ENCODE measurements at places on chromosomes 4 and X. TPM values are rescaled to one million over a fixed set of nuclear protein-coding genes. Genes with fewer than 3 reads are reported as not detected.

GRIA3 gene
- polyA plus RNA-seq, result 2.6 TPM

DGKK gene
- polyA plus RNA-seq, result 13.0 TPM

OTUD6A gene
- not detected for polyA plus RNA-seq

C4orf36 gene
- 1.4 TPM for polyA plus RNA-seq

XAGE1B gene
- polyA plus RNA-seq, result not detected

CXCL9 gene
- polyA plus RNA-seq, result 0.12 TPM

REELD1 gene
- 0.80 TPM for polyA plus RNA-seq

MAGEB4 gene
- polyA plus RNA-seq, result not detected

ACTRT1 gene
- polyA plus RNA-seq, result not detected

CABS1 gene
- polyA plus RNA-seq, result 0.08 TPM

PPP2R2C gene
- polyA plus RNA-seq, result 0.40 TPM

GAGE12H gene
- polyA plus RNA-seq, result not detected

SPIN2A gene
- 4.3 TPM for polyA plus RNA-seq

VEGFC gene
- 17.1 TPM for polyA plus RNA-seq

GRCh38 chrX:13235930-13236329 is 83.9 kb downstream of the ATXN3L start:
- no peak for DNase-seq

- peak; percentile 54 for DNase-seq
Observed at GRCh38 chr4:153143527-153144348, 60.5 kb upstream of the TRIM2 start.

DNA sequence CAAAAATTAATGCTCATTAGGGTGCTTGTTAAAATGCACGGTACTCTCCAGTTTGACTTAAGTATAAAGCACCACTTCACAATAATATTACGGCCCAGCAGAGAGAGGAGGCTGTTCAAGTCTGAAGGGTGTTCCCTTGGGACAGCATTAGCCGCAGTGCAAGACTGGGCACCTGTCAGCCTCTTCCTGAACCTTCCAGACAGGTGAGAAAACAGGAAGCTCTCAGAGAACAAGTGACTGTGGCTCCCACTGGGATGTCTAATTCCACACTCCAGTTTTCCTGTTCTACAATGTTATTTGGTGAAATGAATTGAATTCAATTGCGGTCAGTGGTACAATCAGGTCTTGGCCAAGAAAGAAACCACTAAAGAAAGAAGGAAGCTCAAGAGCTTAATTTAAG is 414.4 kb downstream of the SMARCA1 start:
- no peak for DNase-seq

DNA sequence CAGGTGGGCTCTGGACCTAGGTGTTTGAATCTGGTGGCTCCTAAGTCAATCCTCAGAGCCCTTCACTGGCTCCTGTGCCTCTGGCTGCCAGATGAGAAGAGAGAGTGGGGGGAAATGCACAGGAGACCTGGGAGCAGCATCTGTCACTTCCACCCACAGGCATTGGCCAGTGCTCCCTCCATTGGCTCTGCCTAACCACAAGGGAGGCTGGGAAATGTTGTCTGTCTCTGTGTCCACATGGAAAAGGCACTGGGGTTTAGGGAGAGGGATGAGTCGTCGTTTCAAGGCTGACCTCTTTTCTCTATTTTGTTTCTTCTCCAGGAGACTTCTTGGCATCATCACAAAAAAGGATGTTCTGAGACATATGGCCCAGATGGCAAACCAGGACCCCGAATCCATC is 76.4 kb downstream of the CLCN4 start:
- no peak for DNase-seq

GRCh38 chrX:77450996-77451395 is 3.8 kb downstream of the FGF16 start:
- no peak for DNase-seq

DNA sequence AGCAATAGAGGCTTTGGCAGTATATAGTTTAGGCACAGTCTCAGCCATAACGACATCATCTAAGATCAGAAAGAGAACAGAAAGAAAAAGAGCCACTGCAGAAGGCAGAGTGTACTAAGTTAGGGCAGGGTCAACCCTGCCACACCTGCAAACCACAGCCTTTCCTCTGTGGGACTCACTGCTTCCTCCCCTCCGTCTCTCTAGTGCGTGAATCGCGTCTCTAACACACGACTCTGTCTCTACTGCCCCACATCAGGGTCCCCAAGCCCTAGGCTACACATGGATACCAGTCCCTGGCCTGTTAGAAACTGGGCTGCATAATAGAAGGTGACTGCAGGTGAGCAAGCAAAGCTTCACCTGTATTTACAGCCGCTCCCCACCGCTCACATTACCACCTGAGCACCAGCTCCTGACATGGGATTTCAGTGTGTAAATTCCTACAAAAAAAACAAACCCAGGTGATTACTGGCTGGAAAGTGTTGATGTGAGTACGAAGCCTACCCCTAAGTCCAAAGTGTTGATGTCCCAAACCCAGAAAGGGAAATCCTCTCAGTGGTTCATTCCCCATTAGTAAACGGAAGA is 128.9 kb downstream of the PRKX start:
- no peak for DNase-seq

- DNase-seq, result no peak
Observed at GRCh38 chrX:129682979-129683378, 28.2 kb upstream of the APLN start.

DNA sequence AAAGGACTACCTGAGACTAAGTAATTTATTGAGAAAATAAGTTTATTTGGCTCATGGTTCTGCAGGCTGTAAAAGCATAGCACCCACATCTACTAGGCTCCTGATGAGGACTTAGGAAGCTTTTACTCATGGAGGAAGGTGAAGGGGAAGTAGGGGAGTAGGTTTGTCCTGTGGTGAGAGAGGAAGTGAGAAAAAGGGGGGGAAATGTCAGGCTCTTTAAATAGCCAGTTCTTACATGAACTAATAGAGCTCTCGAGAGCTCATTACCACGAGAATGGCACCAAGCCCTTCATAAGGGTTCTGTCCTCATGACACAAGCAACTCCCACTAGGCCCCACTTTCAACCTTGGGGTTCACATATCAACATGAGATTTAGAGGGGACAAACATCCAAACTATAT is 125.5 kb upstream of the NRK start:
- DNase-seq, result no peak

GRCh38 chrX:107628662-107629539 is 591 bp downstream of the PRPS1 start:
- DNase-seq, result no peak

DNA sequence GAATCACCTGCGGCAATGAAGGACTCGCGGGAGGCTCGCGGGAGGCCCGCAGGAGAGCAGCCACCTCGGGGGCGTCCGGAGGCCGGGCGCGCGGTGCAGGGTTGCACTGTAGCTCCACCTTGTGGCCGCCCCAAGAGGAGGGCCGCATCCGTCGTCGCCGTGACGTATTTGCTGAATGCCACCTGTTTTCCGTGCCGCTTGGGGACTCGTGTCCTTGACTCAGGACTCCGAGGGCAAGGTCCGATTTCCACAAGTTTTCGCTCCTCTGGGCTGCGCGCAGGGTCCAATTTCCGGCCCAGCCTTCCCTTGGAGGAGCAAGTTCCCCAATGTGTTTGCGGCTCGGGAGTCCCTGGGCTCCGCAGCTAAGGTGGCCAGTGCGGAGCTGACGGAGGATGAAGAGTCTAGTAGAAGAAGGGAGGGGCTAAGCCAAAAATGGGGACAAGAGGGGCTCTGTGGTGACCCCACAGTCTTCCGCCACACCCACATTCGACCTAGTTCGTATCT is 10.7 kb upstream of the DLG3 start:
- DNase-seq, result no peak

GRCh38 chr4:112775801-112776200 is 138.9 kb downstream of the LARP7 start:
- no peak for DNase-seq

DNA sequence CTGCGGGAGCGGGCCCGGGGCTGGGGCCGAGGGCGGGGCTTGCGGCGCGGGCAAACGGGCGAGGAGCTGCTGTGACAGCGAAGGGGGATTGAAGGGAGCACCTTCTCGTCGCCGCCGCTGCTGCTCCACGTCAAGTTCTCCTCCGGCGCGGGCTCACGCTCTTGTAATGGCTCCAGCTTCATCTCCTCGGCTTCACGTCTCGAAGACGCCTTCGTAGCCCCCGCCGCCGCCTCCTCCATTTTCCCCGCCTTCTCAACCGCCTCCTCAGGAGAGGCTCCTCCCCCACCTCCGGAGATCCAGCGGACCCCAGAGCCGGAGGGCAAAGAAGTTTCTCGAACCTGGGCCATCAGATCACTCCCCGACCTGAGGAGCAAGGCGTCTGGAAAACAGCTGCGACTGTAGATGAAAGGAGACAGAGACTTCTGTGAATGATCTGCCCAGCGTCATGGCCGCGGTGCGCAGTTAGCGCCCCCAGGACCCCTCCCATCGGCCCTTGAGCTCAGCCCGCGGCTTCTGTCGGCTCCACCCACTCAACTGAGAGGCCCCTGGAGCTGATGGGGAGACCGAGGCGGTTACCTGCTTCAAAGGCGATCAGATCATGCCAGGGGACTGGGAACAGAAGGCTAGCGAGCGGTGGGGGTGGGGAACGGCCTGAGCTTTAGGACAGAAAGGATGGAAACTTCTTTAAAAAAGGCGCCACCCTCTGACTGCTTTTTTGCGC is 895 bp downstream of the USP51 start:
- peak; percentile 55 for DNase-seq

GRCh38 chrX:101483705-101484104 is 1.6 kb upstream of the ARMCX4 start:
- peak; percentile 15 for DNase-seq

DNA sequence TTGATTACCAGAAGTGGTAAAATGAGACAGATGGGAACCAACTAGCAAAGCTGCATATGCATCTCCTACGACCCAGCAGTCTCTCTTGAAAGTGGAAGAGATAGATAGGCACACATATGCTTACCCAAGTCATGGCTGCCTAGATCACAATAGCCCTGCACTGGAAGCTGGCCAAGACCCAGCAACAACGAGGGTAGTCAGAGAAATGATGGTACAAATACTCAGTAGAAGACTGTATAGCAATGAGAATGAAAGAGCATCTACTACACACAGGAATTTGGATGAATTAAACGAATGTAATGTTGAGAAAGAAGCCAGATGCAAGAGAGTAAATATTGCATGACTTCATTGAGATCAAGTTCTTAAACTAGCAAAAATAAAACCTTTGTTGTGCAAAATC is 100.3 kb upstream of the FAT1 start:
- no peak for DNase-seq

GRCh38 chrX:121032531-121032930 is 14.9 kb upstream of the GLUD2 start:
- no peak for DNase-seq

GRCh38 chr4:156322592-156322991 is 368.9 kb upstream of the CTSO start:
- no peak for DNase-seq

GRCh38 chr4:86019906-86020305 is 339.9 kb downstream of the MAPK10 start:
- DNase-seq, result no peak

- DNase-seq, result peak; percentile 71
Observed at GRCh38 chr4:53702334-53703266, 111.3 kb upstream of the LNX1 start.

DNA sequence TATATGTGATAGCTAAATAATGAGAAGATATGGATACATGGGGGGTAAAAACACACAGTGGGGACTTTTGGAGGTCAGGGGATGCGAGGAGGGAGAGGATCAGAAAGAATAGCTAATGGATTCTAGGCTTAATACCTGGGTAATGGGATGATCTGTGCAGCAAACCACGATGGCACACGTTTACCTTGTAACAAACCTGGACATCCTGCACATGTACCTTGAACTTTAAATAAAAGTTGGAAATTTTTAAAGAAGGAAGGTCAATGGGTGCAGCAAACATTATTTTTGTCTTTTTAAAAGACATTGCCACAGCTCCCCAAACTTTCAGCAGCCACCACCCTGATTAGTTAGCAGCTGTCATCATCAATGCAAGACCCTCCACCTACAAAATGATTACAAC is 29.7 kb upstream of the UGT2B15 start:
- DNase-seq, result no peak

GRCh38 chr4:53016099-53016820 is 154.1 kb downstream of the RASL11B start:
- no peak for DNase-seq

- DNase-seq, result no peak
Observed at GRCh38 chrX:39491548-39492297, 606.0 kb downstream of the BCOR start.

GRCh38 chr4:145501051-145501660 is 19.5 kb downstream of the SMAD1 start:
- DNase-seq, result no peak

GRCh38 chr4:141078871-141079270 is 54.4 kb downstream of the RNF150 start:
- no peak for DNase-seq

- DNase-seq, result no peak
Observed at GRCh38 chr4:1194010-1194900, 21.9 kb upstream of the SPON2 start.

DNA sequence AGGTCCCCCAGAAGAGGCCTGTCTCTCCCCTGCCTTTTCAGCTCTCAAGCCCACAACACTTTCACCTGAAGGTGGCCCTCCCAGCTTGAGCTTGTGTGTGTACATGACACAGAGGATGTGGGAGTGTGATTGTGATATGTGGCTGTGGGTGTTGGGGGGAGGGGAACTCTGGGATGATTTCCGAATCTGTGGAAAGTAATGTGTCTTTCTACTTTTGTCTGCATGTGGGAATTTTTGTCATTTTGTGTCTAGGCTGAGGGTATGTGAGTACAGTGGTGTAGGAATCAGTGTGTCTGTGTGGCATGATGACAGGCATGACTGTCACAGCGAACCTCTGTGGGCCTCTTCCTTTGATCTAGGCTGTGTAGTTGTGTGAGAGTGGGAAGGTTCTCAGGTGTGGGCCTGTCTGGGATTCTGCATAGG is 6.4 kb downstream of the SYP start:
- no peak for DNase-seq

GRCh38 chr4:73415807-73416238 is 11.7 kb downstream of the ALB start:
- DNase-seq, result no peak

DNA sequence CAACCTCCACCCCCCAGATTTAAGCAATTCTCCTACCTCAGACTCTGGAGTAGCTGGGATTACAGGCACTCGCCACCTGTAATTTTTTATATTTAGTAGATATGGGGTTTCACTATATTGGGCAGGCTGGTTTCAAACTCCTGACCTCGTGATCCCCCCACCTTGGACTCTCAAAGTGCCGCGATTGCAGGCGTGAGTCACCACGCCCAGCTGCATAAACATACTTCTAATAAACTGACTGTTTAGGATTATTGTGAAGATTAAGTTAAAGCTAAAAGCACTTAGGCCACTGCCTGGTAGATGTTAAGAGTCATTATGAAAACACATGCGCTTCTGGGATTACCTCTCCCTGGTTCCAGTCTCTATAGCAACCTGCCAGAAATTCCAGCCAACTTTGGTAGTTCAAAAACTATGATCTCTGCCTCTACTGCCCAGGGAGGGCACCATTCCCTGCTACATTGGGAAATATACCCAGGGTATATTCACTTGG is 30.2 kb upstream of the GRIA3 start:
- DNase-seq, result no peak

All from left kidney (tissue), 8 donors.